ENCODE measurements at places on chromosomes 6 and 20. TPM values are rescaled to one million over a fixed set of nuclear protein-coding genes. Genes with fewer than 3 reads are reported as not detected.

The PSORS1C2 gene
- total RNA-seq = not detected

The UBD gene
- 7.8 TPM for total RNA-seq

The PRDM1 gene
- 1.4 TPM for total RNA-seq

The VIP gene
- 0.33 TPM for total RNA-seq

The GABRR1 gene
- not detected for total RNA-seq
